Effector CD8-positive, alpha-beta T cell (primary cell): ENCODE measurements at places on chromosomes 2 and 18.

DNA sequence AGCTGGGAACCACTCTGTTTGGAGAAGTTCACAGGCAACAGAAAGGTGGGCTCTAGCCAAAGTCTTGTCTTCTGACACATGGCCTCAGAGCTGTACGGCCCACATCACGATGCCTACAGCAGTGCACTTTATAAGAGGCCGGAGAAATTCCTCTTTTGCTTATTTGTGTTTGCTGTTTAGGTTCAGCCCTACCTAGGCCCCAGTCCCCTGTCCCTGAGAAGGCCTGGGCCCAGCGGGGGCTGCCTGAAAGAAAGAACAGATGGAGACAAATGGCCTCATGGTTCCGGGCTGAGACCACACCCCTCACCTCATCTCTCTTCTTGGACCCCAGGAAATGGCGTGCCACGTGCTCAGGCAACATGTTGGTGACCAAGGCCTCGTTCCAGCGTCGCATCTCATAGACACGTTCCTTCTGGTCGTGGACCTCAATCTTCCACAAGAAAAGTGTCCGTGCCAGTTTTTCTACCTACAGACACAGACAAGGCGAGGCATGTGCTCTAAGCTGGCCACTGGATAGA lies 30.9 kb downstream of the CENPO start:
- DNase-seq, result no peak

DNA sequence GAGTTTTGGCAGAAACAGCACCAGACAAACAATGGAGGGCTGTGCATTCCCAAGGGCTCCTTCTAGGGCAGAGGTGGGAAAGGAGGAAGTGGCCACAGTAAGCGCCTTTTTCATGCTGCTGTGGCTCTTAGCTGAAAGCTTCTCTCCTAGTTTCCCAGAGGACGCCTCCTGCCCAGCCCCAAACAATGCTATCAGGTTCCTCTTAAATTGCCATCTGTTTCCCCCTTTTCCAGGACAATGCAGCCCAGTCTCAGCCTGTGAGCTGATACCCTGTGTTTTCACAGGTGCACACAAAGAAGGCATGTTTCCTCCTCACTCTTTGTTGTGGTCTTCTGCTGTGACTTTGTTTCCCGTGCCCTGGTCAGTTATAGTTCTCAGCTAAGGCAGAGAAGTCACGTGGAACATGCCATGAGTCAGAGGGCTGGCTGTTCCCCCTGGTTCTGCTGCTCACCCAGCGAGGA lies 5.4 kb upstream of the FAM124B start:
- no peak for DNase-seq

- no peak for DNase-seq
Measured at GRCh38 chr2:143574069-143574468, 444.9 kb downstream of the ARHGAP15 start.

- DNase-seq, result no peak
Measured at GRCh38 chr2:127187081-127187775, 32.9 kb downstream of the CYP27C1 start.

DNA sequence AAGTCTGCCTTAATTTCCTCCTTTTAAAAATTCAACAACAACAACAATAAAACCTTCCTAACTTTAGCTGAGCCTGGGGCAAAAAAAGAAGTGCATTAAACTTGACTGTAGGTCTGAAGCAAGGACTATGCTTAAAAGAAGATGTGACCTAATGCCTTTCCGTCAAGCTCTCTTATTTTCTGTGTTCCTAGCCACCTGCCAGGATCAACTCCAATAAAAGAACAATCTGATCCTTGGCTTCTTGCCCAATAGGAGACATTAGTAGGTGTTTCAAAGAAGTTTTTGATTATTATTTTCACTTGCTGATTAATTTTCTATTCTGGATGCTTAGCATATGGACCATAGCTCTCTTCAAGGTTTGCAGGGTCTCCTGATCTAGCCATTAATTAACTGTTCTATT lies 237.5 kb downstream of the STK39 start:
- no peak for DNase-seq

GRCh38 chr2:175631245-175631623 lies 370.8 kb downstream of the LNPK start:
- DNase-seq, result no peak

GRCh38 chr2:174669336-174669735 lies 71.7 kb upstream of the WIPF1 start:
- no peak for DNase-seq

- DNase-seq, result no peak
Measured at GRCh38 chr2:133606616-133607015, 38.4 kb upstream of the NCKAP5 start.
